Muscle of arm (tissue), 14 donors: ENCODE measurements at places on chromosomes 5 and 9. TPM values are rescaled to one million over a fixed set of nuclear protein-coding genes. Genes with fewer than 3 reads are reported as not detected.

Gene SLC34A1
- polyA plus RNA-seq, result not detected

Gene TAF1L
- polyA plus RNA-seq, result 0.03 TPM

Gene DOCK2
- polyA plus RNA-seq, result 3.2 TPM

Gene SHLD3
- 3.2 TPM for polyA plus RNA-seq

Gene HAND1
- polyA plus RNA-seq, result not detected

Gene MARCOL
- not detected for polyA plus RNA-seq

Gene RASGEF1C
- polyA plus RNA-seq, result 1.9 TPM

Gene ZNF483
- 2.3 TPM for polyA plus RNA-seq

Gene FOXE1
- polyA plus RNA-seq, result 0.08 TPM

Gene POLE3
- polyA plus RNA-seq, result 51.5 TPM

Gene LTC4S
- 1.3 TPM for polyA plus RNA-seq

Gene SAXO1
- polyA plus RNA-seq, result 0.24 TPM

Gene IFNE
- polyA plus RNA-seq, result not detected

Gene MUSK
- polyA plus RNA-seq, result 15.2 TPM

Gene PHF24
- polyA plus RNA-seq, result 0.11 TPM

Gene LRRC70
- polyA plus RNA-seq, result 4.0 TPM

Gene SELENOP
- 263 TPM for polyA plus RNA-seq

Gene ADRA1B
- polyA plus RNA-seq, result 1.4 TPM

Gene TBCA
- polyA plus RNA-seq, result not detected

Gene GPSM1
- polyA plus RNA-seq, result 17.2 TPM

Gene ERP44
- polyA plus RNA-seq, result 20.1 TPM

Gene PCDHB6
- polyA plus RNA-seq, result 1.9 TPM

Gene ENTREP1
- polyA plus RNA-seq, result 29.8 TPM

Gene ANAPC2
- 25.5 TPM for polyA plus RNA-seq

Gene ZFP37
- polyA plus RNA-seq, result 6.7 TPM

Gene ALAD
- polyA plus RNA-seq, result 20.6 TPM

Gene DMRTA1
- polyA plus RNA-seq, result 0.13 TPM

Gene CAAP1
- 18.7 TPM for polyA plus RNA-seq

Gene IL4
- polyA plus RNA-seq, result not detected

Gene TMEFF1
- polyA plus RNA-seq, result 0.64 TPM

Gene ZNF883
- polyA plus RNA-seq, result 2.1 TPM

Gene SNCAIP
- 9.5 TPM for polyA plus RNA-seq

Gene PIP5KL1
- not detected for polyA plus RNA-seq

Gene FBP2
- polyA plus RNA-seq, result 77.1 TPM

Gene SPATA31C1
- 0.70 TPM for polyA plus RNA-seq

Gene CCDC192
- polyA plus RNA-seq, result 1.3 TPM

Gene ARSI
- 6.7 TPM for polyA plus RNA-seq

Gene GMCL2
- not detected for polyA plus RNA-seq

Gene IL5
- not detected for polyA plus RNA-seq

Gene FLT4
- polyA plus RNA-seq, result 18.7 TPM

Gene PCDHB13
- not detected for polyA plus RNA-seq

Gene IFNA14
- polyA plus RNA-seq, result not detected

Gene OR1Q1
- not detected for polyA plus RNA-seq

Gene PRXL2C
- polyA plus RNA-seq, result 11.8 TPM
